Ammon's horn (tissue), 1 donor: ENCODE measurements at places on chromosomes 1 and 21.

- DNase-seq, result no peak
These were observed 182.0 kb upstream of the RUNX1 start for GRCh38 chr21:35231090-35231489.

DNA sequence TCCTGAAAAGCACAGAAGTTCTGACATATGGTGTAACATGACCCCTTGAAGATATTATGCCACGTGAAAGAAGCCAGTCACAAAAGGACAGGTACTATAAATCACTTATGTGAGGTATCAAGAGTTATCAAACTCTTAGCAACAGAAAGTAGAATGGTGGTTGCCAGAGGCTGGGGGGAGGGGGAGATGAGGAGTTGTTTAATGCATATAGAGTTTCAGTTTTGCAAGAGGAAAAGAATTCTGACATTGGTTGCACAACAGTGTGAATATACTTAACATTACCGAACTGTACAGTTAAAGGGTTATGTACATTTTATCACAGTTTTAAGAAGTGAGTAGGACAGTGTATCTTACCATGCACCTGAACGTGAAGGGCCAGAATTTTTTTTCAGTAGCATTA is 80.0 kb downstream of the USP25 start:
- no peak for DNase-seq

DNA sequence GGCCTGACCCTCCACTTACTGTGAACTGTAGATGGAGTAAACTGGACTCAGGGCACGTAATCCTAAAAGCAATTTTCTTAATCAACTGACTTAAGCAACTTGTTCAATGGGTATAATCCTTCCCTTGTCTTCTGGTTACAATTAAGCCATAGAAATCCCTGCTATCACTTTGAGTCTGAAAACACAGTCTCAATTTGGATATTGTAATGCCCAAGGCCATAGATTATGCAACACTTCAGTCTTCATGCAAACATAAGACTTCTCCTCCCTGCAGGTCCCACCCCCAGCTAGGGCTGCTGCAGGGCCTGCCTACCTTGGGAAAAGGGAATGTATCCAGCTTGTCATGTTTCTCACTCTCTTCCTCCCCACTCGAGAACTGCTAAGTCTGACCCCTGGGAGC is 6.2 kb upstream of the SLC5A9 start:
- DNase-seq, result no peak

- no peak for DNase-seq
These were observed 52.9 kb downstream of the L1TD1 start for GRCh38 chr1:62247391-62248168.

DNA sequence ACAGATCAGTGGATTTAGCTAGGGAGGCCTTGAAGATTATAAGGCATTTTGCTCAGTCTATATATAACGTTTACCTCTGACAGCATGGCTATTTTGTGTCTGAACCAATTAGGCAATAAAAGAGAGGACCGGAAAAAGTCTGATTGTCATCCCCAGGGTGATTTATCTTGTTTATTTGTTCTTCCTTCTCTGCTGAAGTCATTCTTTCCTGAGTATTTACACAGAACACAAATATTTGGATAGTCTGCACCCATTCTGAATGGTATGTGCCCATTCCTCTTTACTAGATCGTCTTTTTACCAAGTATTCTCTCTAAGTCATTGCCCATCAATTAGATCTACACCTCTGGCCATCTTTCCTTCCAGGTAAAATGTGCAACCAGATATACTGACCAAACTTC is 1602.9 kb downstream of the KCNT2 start:
- no peak for DNase-seq

DNA sequence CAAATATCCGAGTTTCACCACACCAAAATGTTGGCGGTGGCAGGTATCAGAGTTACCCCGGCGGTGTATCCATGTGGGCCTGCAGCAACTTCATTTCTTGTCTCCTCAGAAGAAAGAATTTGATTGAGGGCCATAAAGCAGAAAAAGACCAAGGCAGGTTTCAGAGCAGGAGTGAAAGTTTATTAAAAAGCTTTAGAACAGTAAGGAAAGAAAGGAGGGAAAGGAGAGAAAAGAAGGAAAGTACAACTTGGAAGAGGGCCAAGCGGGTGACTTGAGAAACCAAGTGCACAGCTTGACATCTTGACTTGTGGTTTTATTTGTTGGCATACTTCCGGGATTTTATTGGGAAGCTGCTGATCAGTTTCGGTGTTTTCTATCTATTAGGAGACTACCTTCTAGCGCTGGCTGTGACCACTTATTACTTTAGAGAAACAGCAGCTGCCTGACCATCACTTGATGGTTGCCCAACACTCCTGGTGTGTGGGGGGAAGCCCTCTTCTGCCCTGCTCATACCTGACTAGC is 75.5 kb upstream of the RAB3GAP2 start:
- DNase-seq, result no peak

DNA sequence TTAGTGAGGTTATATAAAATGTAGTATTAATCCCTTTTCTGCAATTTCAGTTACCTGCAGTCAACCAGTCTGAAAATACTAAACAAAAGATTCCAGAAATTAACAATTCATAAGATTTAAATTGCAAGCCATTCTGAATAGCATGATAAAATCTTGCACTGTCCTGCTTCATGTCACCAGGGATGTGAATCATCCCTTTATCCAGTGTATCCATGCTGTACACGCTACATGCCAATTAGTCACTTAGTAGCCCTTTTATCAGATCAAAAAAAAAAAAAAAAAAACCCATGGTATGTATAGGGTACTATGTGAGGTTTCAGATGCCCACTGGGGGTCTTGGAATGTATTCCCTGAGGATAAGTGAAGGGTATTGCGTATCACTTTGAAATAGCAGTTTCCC is 191.3 kb upstream of the HP1BP3 start:
- no peak for DNase-seq

DNA sequence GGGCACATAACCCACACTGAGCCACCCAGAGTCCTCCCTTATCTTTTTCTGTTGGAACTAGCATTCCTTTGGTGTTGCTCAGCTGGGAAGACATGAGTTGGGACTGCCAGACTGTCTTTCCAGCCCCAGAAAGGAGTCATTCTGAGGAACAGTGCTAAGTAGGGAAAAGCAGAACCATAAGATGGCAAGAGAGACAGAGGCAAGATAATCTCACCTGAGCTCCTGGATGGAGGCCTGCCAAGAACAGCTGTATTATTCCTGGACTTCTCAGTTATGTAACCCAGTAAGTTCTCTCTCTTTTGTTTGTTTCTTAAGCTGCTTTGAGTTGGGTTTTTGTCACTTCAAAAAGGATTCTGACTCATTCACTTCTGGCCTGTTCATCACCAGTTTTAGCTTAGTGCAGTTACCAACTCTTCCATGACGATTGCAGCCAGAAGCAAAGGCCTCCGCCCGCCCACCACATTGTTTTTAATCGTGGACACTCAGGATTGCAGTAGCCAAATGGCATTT is 134.4 kb downstream of the OMA1 start:
- DNase-seq, result no peak

DNA sequence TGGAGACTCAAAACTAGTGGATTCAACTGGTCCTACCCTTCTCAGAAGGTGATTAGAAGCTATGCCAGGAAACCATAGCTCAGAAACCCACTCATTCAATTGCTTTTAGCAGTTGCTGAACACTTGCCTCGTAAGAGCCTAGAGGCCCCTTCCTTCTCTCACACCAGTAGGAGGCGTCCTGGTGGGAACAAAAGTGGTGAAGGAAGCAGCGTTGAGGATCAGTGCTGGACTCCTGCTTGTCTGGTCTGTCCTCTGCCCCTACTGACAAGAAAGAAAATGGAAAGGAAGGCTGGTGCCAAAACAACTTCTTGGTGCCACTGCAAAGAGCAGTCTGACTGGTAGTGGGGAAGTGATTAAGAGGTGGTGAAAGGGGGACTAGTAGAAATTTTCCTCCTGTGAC is 269.7 kb downstream of the LMO4 start:
- DNase-seq, result no peak

GRCh38 chr1:168972887-168973286 is 133.6 kb upstream of the ATP1B1 start:
- no peak for DNase-seq

DNA sequence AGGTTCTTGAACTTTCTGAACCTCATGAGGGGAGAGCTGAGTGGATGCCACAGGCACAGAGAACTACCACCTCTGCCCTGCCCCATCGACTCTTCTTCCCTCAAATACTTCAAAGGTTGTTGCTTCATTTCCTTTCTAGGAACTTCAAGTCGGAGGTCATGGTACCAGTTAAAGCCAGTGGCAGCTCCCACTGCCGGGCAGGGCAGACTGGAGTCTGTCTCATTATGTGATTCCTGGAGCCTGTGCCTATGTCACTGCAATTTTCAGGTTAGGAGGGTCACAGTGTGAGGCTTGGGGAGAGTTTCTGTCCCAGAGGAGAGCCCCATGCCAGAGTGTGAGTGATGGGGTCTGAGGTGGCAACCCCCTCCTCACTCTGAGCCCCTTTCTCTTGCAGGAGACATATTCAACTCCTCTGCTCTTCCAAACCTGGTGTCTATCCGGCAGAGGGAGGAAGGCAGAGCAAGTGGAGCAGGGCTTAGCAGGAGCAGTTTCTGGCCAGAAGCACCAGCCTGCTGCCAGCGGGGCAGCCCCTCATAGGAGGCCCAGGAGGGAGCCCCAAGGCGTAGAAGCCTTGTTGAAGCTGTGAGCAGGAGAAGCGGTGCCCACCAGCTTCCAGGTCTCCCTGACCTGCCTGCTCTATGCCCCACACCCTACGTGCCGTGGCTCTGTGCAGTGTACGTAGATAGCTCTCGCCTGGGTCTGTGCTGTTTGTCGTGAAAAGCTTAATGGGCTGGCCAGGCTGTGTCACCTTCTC is 29.3 kb downstream of the CAMK1G start:
- no peak for DNase-seq

- DNase-seq, result no peak
These were observed 26.1 kb downstream of the CD244 start for GRCh38 chr1:160836561-160836960.

GRCh38 chr1:7278045-7278444 is 492.8 kb downstream of the CAMTA1 start:
- DNase-seq, result no peak

DNA sequence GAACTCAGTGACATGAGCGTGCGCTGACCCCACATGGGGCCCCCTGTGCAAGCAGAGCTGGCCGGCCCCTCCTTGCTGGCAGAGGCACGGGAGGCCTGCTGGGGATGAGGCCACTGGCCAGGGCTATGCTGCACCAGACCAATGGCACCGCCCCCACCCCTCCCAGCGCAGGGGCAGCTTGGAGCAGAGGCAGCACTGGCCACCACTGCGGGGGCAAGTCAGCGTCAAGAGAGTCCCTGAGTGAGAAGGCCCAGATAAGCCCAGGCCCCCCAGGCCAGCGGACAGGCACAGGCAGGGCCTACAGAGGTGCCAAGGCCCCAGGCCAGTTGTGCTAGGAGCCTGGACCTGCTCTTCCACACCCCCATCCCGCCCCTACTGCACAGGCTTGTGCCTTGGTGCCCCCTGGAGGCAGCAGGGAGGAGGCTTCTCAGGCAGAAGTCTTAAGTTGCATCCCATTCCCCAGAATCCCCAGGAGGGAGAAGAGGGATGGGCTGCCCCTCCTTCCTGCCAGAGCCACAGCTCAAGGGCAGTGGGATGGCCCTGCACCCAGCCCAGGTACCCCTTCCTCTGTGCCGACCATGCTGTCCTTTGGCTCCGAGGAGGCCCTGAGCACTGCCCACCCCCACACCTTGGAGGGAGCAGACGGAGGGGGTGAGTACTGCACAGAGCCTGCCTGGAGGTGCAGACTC is 35.8 kb downstream of the EPHX1 start:
- DNase-seq, result peak; percentile 74

- DNase-seq, result no peak
These were observed 15.5 kb upstream of the PSMG1 start for GRCh38 chr21:39198800-39199199.

- DNase-seq, result peak; percentile 93
These were observed 13.4 kb downstream of the PLEKHO1 start for GRCh38 chr1:150162862-150163706.

DNA sequence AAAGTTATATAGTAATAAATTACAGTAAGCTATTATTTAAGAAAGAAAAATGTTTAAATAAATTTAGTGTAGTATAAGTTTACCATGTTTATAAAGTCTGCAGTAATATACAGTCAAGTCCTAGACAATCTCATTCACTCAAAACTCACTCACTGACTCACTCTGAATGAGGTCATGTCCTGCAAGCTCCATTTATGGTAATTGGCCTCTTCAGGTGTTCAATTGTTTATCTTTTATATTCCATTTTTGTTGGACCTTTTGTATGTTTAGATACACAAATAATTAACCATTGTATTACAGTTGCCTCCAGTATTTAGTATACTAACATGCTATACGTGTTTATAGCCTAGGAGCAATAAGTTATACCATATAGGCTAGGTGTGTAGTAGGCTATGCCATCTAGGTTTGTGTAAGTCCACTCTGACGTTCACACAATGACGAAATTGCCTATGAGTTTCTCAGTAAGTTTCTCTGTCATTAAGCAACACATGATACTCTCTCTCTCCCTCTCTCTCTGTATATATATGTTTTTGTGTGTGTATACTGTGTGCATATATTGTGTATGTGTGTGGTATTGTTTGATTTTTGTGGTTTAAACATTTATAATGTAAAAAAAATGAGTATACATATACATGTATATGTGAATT is 161.2 kb downstream of the NCAM2 start:
- no peak for DNase-seq

- DNase-seq, result no peak
These were observed 146.6 kb downstream of the CNIH3 start for GRCh38 chr1:224762701-224763100.

DNA sequence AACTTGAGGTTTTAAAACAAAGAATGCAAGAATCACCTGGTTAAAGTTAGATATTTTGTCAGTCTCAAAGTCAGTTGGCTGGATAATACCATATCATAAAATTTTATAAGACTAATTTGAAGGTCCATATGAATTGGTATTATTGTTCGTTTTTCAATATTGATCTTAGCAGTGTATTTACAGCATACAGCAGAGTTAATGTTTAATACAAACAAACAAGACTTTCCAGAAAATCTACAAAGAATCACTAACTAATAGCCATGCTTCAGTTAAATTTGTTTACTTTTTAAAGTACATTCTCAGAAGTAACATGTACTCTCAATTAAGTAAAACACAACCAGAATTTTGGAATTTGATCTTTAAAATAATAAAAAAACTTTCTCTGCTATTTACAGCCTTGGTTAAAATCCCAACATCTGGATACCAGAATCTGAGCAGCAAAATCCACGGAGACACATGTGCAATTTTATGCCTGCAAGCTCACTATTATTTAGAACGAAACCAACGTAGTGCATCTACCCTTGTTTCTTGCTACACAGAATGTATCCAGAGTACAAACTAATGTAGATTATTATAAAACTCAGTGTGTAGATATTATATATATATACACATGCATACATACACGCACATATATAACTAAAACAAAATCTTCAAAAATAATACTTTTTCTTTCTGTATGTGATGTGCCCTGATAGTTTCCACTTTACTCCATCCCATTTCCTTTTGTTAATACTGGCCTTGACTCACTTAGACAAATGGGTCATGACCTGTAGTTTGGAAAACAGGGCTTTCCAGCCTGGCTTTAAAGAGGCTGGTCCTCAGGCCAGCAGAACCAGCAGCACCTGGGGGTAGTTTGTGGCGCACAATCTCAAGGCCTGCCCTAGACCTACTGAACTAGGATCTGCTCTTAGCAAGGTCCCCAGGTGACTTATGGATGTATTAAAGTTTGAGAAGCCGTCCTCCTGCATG is 63.6 kb upstream of the ERG start:
- DNase-seq, result no peak
